ENCODE measurements at places on chromosomes 6 and 20.

- DNase-seq = no peak
Measured at GRCh38 chr6:154479351-154479769, 31.1 kb downstream of the CNKSR3 start.

GRCh38 chr20:48841196-48841874, 13.5 kb upstream of the PREX1 start:
- no peak for DNase-seq

DNA sequence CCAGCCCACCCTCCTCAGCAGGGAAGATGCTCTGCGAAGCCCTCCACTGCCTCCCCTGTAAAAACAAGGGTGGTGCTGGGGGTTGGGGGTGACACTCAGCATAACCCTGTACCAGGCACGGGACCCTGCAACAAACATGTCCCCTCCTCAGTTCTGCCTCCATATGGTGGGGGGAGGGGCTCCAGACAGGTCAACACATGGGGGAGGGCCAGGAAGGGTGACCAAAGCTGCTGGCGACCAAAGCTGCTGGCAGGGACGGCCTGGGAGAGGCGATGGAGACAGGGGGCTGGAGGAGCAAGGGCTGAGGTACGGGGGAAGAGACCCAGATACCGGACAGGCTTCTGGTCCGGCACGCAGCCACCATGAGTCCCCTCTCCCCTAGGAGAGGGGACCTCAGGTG, 123.2 kb downstream of the TAF4 start:
- no peak for DNase-seq

DNA sequence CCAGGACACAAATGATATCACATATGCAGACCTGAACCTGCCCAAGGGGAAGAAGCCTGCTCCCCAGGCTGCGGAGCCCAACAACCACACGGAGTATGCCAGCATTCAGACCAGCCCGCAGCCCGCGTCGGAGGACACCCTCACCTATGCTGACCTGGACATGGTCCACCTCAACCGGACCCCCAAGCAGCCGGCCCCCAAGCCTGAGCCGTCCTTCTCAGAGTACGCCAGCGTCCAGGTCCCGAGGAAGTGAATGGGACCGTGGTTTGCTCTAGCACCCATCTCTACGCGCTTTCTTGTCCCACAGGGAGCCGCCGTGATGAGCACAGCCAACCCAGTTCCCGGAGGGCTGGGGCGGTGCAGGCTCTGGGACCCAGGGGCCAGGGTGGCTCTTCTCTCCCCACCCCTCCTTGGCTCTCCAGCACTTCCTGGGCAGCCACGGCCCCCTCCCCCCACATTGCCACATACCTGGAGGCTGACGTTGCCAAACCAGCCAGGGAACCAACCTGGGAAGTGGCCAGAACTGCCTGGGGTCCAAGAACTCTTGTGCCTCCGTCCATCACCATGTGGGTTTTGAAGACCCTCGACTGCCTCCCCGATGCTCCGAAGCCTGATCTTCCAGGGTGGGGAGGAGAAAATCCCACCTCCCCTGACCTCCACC, 42.2 kb downstream of the SIRPA start:
- DNase-seq = no peak

DNA sequence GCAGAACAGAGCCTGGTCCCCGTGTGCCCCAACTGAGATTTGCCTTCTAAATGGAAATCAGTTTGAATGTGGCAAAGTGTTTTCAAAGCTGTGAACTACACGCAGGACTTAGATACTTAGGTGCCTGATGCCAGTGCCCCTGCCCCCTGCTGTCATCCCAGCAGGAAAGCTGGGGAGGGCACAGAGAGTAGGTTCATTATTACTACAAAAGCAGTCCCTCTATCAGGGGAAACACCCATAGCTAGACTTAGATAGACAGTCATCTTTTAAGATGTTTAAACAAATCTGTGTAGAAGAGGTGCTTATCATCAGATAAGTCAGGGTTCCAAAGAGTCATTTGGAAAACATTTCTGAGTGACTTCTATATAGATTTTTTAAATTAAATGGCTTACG, 155.0 kb upstream of the SNX9 start:
- DNase-seq = no peak

DNA sequence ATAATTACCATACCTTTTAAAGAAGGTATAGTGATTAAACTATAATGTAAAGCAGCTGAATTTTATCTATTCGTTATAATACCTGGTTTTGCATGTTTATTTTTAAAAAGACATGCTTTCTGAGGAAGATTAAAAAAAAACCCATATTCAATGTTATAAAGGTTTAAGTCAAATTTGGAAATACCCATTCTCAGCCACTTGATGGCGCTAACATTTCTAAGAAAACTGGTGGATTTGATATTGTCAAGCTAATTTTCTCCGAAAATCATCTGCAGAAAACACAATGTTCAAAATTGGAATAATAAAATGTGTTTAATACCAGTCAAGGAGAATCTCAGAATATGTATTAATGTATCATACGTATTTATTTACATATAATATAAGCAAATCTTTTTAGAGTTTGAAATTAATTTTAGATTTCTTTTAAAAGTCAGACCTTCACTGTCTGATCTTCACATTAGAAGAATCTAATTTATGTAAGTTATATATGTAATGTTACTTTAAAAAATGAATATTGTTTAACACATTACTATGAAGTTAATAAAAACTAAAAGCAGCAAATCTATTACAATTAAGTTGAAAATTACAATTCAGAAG, 35.0 kb downstream of the SHPRH start:
- DNase-seq = no peak

- DNase-seq = no peak
Measured at GRCh38 chr6:74356391-74356790, 660.4 kb downstream of the CD109 start.

DNA sequence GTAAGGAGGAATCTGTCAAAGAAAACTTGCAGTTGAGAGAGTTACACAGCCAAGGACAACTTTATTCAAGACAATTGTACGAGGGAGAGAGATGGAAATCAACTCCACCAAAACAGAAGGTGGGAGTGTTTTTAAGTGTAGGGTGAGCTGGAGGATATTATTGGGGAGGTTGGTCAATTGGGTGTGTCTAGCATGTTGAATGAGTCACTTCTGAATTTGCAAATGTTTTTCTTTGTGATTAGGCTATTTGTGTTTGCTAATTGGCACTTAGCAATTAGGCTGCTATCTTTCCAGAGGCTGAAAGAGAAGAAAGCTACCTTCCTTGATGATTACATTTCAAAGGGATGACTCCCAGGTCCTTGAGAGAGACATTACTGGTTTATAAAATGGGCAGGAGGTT, 441.1 kb downstream of the MEI4 start:
- no peak for DNase-seq

DNA sequence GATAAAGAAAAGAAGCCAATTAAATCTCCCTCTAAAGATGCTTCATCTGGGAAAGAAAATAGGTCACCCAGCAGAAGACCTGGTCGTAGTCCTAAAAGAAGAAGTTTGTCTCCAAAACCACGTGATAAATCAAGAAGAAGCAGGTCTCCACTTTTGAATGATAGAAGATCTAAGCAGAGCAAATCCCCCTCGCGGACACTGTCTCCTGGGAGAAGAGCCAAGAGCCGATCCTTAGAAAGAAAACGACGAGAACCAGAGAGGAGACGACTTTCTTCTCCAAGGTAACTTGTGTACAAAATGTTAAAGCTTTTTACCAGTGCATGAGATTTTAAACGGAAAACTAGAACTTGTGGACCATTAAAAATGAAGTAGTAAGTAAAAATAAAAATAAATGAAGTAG, 46.5 kb downstream of the FAM217A start:
- no peak for DNase-seq

GRCh38 chr20:34773726-34774125, 51.7 kb downstream of the NCOA6 start:
- no peak for DNase-seq

DNA sequence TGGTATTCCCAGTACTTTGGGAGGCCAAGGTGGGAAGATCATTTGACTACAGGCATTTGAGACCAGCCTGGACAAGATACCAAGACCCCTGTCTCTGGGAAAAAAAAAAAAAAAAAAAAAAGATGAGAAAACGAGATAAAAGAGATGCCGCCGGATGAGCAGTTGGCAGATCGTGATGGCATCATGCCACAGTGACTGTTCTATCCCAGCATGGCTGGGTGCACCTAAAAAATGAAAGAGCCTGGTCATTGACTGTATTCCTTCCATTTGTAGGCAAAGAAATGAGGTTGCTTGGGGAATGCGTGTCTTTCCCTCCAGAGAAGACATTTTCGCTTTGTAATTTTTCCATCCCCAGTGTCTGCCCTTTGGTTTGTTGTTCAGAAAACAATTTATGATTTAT, 12.9 kb downstream of the AKAP12 start:
- DNase-seq = no peak

DNA sequence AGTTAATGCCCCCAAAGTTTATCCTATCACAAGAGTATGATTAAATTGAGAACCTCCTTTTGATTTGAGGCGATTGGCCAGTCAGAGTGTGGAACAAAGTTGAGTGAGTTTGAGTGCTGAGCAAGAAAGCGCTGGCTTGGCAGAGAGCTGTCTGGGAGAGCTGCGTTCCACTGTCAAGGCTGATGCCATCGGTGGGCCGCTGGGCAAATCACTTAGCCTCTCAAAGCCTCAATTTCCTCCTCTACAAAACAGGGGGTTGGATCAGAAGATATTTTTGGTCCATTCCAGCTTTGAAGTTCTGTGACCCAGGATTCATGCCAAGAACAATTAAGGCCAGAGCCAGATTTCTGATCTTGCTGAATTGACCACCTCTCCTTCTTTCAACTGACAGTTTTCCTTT, 60.2 kb downstream of the TMEM242 start:
- no peak for DNase-seq

DNA sequence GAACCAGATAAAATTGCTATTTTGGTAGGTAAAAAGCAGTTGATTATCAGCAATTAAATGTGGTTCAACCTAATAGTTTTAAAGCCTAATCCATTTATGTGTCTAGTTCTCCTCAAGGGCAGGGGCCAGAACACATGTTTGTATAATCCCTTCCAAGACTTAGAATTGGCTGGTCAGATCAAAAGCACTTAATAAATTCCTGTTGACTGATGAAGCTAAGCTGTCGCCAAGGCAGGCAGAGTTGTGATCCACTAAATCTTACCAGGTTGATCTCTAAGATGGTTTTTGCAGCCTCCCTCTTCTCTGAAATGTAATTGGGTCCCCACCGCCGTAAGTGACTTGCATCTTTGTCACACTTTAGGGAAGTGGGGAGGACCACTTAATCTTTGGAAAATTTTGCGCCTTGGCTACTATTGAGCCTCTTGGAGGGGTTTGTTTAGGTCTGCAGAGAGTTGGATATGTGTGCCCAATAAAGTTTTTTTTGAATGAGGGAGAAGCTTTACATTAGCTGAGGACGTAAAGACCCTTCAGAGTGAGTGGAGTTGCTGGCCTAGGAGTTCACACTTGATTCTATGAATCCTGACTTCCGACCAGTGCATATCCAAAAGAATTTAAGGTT, 65.9 kb downstream of the PHF20 start:
- DNase-seq = no peak

GRCh38 chr6:34757687-34758274, 476 bp downstream of the SNRPC start:
- no peak for DNase-seq

DNA sequence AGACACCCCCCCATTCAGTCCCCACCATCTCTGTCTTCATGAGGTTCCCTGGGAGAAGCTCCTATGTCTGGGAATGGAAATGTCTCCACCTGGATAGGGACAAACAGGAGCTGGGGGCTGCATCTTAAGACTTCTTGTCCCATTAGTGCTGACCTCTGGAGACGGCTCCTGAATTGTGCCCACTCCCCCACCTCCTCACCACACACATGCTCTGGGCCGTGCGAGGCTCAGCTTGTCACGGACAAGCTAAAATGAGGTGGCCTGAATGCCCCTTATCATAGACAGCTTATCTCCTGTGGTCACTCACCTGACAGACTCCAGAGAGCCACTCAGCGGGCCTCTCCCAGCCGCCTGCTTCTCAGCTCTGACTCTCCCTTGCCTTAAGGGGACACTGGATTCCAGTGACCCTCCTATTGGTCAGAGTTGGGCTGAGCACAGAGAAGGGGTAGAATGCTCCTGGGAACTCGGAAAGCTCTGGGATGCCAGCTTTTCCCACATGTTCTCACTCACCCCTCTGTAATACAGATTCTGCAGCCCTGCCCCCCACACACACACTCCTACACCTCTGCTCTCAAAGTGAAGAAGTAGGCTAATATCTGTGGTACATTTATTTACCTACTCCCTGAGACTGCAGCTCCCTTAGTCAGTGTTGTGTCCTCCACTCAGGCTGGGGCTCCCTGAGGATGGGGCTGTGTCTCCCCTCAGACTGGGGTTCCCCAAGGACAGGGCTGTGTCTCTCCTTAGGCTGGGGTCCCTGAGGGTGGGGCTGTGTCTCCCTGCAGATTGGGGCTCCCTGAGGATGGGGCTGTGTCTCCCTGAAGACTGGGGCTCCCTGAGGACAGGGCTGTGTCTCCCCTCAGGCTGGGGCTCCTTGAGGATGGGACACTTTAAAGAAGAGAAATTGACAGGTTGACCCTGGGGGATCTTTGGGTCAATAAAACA, 167.5 kb downstream of the VEGFA start:
- DNase-seq = no peak

GRCh38 chr6:119938752-119939151, 589.2 kb upstream of the MAN1A1 start:
- no peak for DNase-seq

DNA sequence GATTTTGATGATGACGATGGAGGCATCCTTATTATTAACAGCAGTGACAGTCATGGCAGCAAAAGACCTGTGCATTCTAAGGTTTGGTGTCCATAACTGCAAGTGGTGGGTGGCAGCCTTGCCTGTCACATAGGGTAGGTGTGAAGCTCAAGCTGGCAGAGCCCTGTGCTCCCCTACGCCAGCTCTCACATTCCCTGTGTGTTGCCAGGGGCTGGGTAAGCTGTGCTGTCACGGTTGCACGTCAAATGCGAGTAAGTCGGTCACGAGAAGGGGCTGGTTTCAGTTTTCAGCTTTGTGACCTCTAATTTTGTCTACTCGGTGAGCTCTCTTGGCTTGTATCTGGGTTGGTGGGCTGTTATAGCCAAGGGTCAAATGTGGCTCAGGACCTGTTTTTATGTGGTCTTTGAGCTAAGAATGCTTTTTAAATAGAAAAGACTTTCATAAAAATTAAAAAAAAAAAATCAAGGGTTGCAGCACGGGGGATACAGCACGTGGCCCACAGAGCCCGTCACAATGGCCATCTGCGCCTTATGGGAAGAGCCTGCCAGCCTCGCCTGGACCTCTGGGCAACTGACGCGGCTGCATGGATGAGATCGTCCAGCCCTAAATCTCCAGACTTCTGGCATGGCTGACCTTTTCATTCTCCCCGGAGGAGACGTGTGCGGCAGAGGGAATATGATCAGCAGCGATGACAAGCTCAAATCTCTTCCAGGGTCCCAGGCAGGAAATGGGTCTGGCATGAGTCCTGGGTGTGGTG, 148.5 kb downstream of the PHACTR3 start:
- DNase-seq = no peak

GRCh38 chr6:41200296-41200900, 551 bp downstream of the TREML2 start:
- DNase-seq = peak; percentile 96
